ENCODE measurements at places on chromosomes 4 and X.

- no peak for DNase-seq
Measured at GRCh38 chrX:154373340-154374306, 811 bp downstream of the FLNA start.

- no peak for DNase-seq
Measured at GRCh38 chr4:4853371-4853823, 6.1 kb upstream of the MSX1 start.

GRCh38 chr4:132587626-132588025 lies 561.5 kb upstream of the PCDH10 start:
- no peak for DNase-seq

DNA sequence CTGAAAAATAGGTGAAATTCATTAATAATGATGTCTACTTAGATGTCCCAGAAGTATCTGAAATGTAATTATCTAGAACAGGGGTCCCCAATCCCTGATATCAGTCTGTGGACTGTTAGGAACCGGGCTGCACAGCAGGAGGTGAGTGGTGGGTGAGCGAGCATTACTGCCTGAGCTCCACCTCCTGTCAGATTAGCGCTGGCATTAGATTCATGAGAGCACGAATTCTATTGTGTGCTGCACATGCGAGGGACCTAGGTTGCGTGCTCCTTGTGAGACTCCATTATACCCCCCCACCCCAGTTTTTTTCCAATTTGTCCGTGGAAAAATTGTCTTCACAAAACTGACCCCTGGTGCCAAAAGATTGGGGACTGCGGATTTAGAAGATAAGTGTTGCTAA lies 458.8 kb downstream of the CCSER1 start:
- DNase-seq = no peak

DNA sequence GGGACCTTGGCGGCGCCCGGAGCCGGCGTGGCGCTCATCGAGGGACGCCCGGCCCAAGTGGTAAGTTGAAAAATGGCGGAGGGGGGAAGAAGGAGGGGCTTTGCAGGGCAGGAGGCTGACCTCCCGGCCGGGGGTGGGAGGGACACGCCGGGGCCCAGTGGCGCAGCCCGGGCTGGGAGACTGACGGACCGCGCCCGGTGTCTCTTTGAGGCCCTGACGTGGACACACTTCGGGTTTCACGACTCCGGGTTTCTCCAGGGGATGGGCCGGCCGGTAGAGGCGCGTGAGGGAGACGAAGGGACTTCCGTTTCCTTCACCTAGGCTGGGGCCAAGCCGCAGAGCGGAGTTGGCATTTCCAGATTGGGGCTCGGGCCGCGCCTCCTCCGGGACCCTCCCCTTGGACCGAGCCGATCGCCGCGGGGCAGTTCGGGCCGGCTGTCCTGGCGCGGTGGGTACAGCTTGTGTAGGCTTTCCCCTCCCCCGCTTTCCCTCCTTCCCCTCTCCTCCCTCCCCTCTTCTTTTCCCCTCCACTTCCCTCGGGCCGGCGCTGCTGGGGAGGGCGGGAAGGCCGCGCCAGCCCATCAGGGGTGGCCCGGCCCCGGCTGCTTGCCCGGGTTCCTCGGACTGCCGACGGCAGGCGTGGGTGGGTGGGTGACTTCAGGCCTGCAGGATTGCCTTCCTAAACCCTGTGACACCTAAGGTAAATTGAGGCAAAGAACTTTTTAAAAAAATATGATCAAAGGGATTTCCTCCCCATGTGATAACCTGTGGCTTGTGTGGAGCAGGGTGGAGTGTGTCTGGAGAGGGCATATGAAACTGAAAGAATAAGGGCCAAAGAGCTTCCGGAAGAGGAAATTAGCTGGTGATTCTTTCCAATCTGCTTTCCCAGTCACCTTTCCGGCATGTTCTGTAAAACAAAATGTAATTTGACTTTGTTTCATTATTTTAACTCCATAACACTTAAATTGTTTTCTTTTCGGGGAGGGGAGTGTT lies at the start of gene XIAP:
Gene XIAP (plus strand): TSS at position 208 of the 993 bp plus-strand sequence. CDS start 25,610 bp downstream, outside the sequence.
- DNase-seq = peak; percentile 48

- no peak for DNase-seq
Measured at GRCh38 chr4:40718586-40718985, 31.2 kb upstream of the NSUN7 start.

DNA sequence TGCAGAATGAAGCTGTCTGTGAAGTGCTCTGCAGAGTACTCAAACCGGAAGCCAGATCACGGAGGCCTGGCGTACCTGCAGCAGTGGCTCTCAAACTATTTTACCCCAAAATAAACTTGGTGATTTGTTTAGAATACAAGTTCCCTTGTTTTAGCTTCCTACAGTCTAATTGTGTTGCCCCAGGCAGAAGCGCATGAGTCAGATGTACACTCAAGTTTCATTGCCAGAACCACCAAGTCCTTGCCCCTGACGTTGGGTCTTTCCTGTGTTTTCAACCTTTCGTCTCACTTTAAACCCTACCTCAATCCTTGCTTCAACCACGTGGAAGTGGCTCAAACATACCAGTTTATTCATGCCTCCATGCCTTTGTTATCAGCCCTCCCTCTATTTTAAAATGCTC lies 66.2 kb upstream of the SLC7A11 start:
- DNase-seq = no peak

- DNase-seq = no peak
Measured at GRCh38 chrX:148203531-148203930, 222.4 kb downstream of the FMR1NB start.

GRCh38 chrX:102650903-102651241 lies 411 bp upstream of the GPRASP1 start:
- DNase-seq = no peak

DNA sequence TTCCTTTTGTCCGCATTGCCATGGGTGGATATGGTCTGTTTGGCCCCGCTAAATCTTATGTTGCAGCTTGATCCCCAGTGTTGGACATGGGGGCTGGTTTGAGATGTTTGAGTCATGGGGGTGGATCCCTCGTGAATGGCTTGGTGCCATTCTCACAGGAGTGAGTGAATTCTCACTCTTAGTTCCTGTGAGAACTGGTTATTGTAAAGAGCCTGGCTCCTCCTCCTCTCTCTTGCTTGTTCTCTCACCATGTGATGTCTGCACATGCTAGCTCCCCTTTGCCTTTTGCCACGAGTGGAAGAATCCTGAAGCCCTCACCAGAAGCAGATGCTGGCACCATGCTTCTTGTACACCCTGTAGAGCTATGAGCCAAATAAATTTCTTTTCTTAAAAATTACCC lies 22.6 kb upstream of the STBD1 start:
- no peak for DNase-seq

DNA sequence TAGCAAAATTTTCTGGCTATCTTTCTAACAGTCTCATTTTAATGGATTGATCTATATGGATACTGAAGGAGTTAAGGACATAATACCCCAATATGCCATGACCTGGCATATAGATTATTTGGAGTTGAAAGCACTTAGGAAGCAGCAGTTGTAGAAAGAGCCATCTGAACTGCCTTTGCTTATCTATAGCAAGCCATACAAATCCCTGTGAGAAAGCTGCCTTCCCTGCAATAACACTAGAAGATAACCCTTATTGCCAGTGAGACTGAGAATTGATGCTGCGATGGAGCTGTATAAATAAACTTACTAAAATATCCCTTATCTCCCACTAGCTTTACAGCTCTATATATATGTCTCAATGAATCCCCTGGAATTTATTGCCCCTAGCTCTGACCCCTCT lies 346.3 kb downstream of the TECRL start:
- no peak for DNase-seq

DNA sequence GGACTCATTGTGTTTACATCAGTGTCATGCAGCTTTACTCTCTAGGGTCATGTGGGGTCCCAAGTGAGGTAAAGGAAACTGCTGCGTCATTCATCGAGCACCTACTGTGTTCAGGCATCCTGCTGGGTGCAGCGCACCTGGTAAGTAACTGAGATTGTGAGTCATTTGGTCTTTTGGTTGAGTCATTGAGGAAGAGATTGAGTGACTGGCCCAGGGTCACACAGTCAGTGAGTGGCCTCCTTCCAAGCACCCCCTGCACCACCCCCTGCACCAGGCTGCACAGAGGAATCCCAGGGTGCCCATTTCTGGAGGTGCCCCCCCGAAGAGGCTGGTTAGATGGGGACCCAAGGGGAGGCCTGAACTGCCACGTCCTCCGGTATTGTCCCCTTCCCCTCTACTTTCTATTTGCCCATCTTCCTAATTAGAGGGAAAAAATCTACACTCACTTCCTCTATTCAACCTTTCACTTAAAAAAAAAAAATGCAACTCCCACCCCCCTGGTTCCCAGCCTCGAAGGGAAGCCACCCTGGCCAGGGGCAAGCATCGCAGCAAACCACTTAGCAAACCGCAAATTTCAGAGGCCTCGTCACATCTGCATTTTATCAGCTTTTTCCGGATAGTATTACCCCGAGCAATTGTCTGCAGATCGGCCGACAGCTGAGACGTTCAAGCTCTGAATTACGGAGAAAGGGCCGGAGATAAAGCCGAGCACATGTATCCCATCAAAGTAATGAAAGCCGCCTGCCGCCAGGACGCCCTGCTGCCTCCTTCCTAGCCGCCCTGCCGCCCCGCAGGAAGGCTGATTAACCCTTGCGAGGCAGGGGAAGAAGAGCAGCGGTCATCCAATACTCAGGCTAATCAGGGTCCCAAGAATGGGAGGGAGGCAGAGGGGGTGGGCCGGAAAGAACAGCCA lies 96.3 kb upstream of the MSX1 start:
- peak; percentile 4 for DNase-seq

- DNase-seq = no peak
Measured at GRCh38 chrX:13923845-13924244, 105.8 kb downstream of the GEMIN8 start.

- DNase-seq = no peak
Measured at GRCh38 chr4:22512306-22512705, 3.6 kb downstream of the ADGRA3 start.

DNA sequence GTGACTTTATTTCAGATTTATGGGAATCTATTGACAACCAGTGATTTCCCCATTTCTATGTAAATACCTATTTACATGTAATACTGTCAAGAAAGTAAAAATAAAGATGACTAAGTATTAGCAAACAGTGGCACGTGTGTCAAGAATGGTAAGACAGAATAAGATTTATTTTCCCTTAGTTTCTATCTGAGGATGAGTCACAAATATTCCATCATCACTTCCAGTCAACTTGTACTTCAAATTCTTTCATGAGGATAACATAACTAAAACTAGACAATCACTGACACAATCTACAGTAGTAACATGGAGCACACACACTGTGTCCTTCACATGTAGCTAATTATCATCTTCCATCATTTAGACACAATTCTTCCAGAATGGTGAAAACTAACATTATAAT lies 625.3 kb upstream of the PCDH7 start:
- no peak for DNase-seq

- peak; percentile 45 for DNase-seq
Measured at GRCh38 chr4:1113311-1114009, at the start of gene RNF212. RNF212 (minus strand) TSS chr4:1113564; CDS start chr4:1113464, 100 bp downstream.

DNA sequence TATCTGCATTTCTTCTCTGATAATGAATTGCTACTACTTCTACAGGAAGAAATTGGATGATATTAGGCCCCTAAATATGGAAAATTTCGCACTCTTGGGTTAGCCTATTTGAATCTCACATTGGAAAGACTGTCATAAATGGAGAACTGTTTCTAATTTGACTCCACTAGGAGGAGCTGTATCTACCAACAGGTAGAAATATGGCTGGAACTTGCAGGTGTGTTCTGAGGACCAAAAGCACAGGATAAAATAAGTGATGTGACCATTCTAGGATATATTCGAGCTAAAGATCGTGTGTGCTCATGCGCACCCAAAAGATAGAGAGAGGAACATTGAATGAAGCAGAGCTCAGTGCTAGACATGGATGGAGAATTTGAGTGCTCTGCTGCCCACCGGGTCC lies 4.8 kb upstream of the NKAP start:
- DNase-seq = no peak

GRCh38 chr4:42708625-42709024 lies 51.7 kb upstream of the ATP8A1 start:
- no peak for DNase-seq

DNA sequence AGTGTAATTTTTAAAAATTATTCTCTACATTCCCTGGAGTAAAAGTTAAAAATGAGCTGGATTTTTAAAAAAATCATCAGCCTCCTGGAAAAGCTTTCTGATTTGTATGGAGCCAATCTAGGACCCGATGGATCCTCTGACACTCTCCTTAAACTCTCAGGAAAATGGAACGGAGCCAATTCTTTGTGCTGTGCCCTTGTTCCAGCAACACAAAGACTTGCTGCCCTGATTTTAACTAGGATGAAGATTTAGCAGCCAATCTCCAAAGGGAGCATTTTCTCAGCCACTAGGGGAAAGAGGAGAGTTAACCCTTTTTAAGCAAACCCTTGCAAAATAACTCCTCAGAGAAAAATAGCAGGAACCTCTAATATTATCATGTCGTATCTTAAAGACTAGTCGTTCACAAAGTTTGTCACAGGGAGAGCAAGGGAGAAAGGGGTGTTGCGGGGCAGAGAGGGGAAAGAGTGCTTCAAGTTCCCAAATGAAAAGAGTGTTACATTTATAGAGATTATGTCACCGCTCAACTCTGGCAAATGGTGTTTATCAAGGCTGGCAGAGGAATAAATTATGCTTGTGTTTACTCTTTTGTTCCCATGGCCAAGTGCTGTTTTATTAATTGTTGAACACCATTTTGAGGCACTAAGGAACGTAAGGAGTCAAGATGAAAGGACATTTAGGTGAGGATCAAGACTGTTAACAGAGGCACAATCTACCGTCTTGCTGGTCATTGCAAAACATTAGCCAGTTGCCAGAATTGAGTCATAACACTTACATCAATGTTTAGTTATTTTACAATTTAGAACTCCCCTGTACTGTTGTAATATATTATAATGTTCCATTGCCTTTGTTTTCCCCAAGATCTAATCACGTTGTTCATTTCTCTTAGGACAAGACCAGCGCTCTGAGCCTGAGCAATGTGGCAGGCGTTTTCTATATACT lies 250.7 kb downstream of the THOC2 start:
- no peak for DNase-seq

GRCh38 chrX:63275127-63275526 lies 76.0 kb downstream of the SPIN4 start:
- DNase-seq = no peak

GRCh38 chrX:24235084-24235710 lies 78.7 kb downstream of the SUPT20HL2 start:
- DNase-seq = no peak

DNA sequence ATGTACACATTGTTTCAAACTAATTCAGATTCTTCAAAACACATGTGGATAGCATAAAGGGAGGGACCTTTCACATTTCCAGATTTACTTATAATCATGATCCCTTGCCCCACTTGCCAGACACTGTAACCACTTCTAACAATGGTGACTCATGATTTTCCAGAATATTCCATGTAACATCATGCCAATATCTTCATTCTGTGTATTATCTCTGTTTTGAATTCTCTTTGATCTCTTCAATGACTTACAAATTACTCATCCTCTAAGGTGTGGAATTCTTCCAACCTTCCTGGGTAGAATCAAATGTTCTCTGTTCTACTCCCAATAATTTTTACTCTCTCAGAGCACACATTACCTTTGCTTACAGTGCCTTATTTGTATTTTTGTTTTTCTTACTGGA lies 517.1 kb downstream of the PCDH7 start:
- no peak for DNase-seq

All from stimulated activated CD4-positive, alpha-beta T cell treated with anti-CD3 and anti-CD28 coated beads, Interleukin-12 subunit alpha, Interleukin-12 subunit beta, amount 100 ng/mL, for 4 hours (primary cell).